ENCODE measurements at places on chromosomes 5 and 9.

DNA sequence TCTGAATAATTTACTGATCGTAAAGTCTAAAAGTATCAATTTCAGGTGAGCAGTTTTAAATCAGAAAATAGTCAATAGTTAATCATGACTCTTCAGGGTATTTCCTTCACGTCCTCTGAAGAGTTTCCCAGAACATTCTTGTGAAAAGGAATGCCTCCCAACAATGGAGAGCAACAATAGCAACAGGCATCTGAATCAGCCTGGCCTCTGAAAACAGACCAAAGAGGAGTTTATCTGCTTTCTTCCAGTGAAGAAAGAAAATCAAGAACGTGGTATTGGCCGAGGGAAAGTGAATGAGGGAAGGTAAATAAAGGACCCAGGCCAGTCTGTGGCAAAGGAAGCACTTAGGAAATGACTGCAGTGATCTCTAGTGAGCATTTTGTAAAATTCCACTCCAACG, 26.1 kb upstream of the RASGEF1C start:
- H3K4me3 ChIP-seq: no peak overlapping the region
- no peak overlapping the region for H3K27ac ChIP-seq
- DNase-seq: no peak

- no peaks in the 10 kb centered on the region for H3K4me1 ChIP-seq
- H3K27me3 ChIP-seq: no peaks in the 10 kb centered on the region
- DNase-seq: no peak
- H3K27ac ChIP-seq: no peak overlapping the region
Measured at GRCh38 chr5:113034182-113034773, 57.7 kb downstream of the DCP2 start.

DNA sequence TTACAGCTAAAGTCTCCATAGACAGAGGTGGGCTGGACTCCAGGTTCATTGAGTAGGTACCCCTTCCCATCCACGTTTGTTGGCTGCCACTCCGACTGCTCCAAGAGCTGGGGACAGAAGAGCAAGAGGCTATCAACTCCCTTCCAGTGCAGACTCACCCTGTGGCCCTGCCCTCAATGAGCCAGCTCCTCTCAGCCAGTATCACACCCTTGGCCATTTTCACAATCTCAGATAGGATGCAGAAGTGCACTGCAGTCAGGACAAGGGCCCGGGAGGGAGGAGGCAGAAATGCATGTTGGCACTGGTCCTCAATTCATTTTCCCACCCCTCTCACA, 6.2 kb downstream of the IRF1 start:
- no peak for DNase-seq
- peaks cover 10% of the 10 kb centered on the region for H3K4me1 ChIP-seq
- H3K27ac ChIP-seq: no peak overlapping the region
- H3K36me3 ChIP-seq: peaks cover 63% of the 10 kb centered on the region
- no peaks in the 10 kb centered on the region for H3K27me3 ChIP-seq

DNA sequence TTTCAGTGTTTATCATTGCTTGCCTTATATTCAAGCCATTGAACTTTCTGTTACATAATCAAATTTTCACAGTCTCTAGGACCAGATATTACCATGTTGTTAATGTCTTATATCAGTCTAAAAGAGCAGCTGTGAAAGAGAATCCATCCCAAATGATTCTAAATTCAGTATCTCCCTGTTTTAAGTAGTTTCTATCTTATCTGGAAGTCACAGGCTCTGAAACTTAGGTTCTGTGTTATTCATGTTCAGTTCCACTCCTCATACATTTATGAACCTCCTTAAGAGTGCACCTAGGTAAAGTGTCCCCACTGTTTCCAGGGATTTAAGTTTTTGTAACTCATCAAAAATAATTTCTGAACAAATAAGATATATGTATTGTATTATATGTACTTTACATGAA, 9.7 kb downstream of the LYRM7 start:
- no peak overlapping the region for H3K27ac ChIP-seq
- DNase-seq: no peak
- no peaks in the 10 kb centered on the region for H3K4me1 ChIP-seq
- no peak overlapping the region for H3K4me3 ChIP-seq
- no peaks in the 10 kb centered on the region for H3K36me3 ChIP-seq

- DNase-seq: no peak
- no peak overlapping the region for H3K4me3 ChIP-seq
- H3K27me3 ChIP-seq: no peaks in the 10 kb centered on the region
- H3K4me1 ChIP-seq: no peaks in the 10 kb centered on the region
Measured at GRCh38 chr9:3760031-3760430, 234.2 kb upstream of the RFX3 start.

- no peak for DNase-seq
- H3K27ac ChIP-seq: no peak overlapping the region
- no peaks in the 10 kb centered on the region for H3K36me3 ChIP-seq
- peaks cover 5% of the 10 kb centered on the region for H3K4me1 ChIP-seq
- no peak overlapping the region for H3K4me3 ChIP-seq
Measured at GRCh38 chr5:128252196-128252595, 168.6 kb downstream of the SLC12A2 start.

GRCh38 chr5:174101195-174101730, 55.8 kb downstream of the NSG2 start:
- H3K27ac ChIP-seq: no peak overlapping the region
- no peaks in the 10 kb centered on the region for H3K36me3 ChIP-seq
- H3K4me1 ChIP-seq: no peaks in the 10 kb centered on the region
- peaks cover 4% of the 10 kb centered on the region for H3K27me3 ChIP-seq

GRCh38 chr5:96896806-96897205, 20.5 kb downstream of the ERAP2 start:
- H3K36me3 ChIP-seq: no peaks in the 10 kb centered on the region
- no peak overlapping the region for H3K27ac ChIP-seq
- no peak overlapping the region for H3K4me3 ChIP-seq
- DNase-seq: no peak

GRCh38 chr9:134630861-134631260, 10.7 kb upstream of the COL5A1 start:
- DNase-seq: no peak
- no peak overlapping the region for H3K4me3 ChIP-seq
- no peaks in the 10 kb centered on the region for H3K36me3 ChIP-seq
- no peak overlapping the region for H3K27ac ChIP-seq

- no peaks in the 10 kb centered on the region for H3K4me1 ChIP-seq
- no peak overlapping the region for H3K4me3 ChIP-seq
- H3K27me3 ChIP-seq: no peaks in the 10 kb centered on the region
- H3K36me3 ChIP-seq: no peaks in the 10 kb centered on the region
Measured at GRCh38 chr5:73393611-73394489, 54.7 kb downstream of the FOXD1 start.

- H3K36me3 ChIP-seq: no peaks in the 10 kb centered on the region
- no peaks in the 10 kb centered on the region for H3K4me1 ChIP-seq
- H3K27ac ChIP-seq: no peak overlapping the region
- H3K4me3 ChIP-seq: no peak overlapping the region
Measured at GRCh38 chr9:108565651-108566378, 290.0 kb downstream of the ACTL7B start.

DNA sequence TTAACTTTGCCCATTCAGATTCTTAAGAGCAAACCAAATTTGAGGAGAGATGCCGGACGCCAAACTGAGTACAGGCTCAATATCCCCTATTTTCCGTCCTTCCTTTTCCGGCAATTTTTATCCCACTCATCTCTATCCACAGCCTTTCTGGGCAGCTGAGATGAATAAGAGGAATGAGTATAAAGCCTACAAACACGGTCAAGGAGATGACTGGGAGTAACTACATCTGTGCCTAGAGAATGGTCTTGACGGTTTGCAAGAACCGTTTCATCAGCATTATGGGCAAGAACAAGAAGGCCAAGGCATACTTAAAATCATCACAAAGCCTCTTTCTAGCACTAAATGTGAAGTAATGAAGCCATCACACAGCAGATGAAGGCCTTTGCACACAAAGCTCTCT, 227.3 kb downstream of the DCP2 start:
- no peaks in the 10 kb centered on the region for H3K27me3 ChIP-seq
- no peak for DNase-seq

- peak overlapping the region; percentile 84 for H3K27ac ChIP-seq
- H3K4me3 ChIP-seq: peak overlapping the region; percentile 91
- H3K36me3 ChIP-seq: no peaks in the 10 kb centered on the region
- peaks cover 7% of the 10 kb centered on the region for H3K4me1 ChIP-seq
- DNase-seq: no peak
- H3K27me3 ChIP-seq: no peaks in the 10 kb centered on the region
Measured at GRCh38 chr5:113293975-113294310, 140.8 kb downstream of the TSSK1B start.

DNA sequence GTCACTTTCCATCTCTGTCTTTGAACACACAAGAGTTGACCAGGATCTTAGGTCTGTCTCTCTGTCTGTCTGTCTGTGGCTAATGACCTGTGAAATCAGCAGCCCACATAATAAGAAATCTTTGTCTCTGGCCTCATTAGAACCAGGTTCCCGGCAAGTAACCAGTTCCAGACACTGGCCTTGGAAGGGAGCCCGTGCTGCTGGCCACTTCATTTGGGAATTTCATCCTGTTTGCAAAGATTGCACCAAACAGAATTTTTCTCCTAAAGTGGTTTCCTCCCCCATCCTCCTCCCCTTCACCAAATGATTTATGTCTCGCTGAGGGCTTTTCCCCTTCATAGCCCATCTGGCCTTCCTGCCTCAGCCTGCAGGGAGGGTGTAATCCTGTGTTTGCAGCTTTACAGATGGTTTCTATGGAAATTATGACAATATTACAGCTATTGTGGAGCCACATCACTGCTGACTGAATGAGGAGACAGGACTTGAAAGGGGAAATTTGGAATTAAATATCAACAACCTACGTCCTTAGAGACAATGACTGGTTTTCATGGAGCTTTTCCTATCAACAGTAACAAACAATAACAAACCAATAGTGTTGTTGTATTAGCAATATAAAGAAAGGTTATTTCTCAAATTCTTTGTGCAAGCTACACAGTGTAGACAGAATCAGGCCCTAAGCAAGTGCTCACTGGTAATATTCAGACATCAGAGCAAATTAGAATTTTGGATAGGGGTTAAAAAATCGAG, 25.7 kb downstream of the DPYSL3 start:
- peak overlapping the region; percentile 55 for H3K27ac ChIP-seq
- no peak overlapping the region for H3K4me3 ChIP-seq
- no peaks in the 10 kb centered on the region for H3K36me3 ChIP-seq
- H3K4me1 ChIP-seq: no peaks in the 10 kb centered on the region

DNA sequence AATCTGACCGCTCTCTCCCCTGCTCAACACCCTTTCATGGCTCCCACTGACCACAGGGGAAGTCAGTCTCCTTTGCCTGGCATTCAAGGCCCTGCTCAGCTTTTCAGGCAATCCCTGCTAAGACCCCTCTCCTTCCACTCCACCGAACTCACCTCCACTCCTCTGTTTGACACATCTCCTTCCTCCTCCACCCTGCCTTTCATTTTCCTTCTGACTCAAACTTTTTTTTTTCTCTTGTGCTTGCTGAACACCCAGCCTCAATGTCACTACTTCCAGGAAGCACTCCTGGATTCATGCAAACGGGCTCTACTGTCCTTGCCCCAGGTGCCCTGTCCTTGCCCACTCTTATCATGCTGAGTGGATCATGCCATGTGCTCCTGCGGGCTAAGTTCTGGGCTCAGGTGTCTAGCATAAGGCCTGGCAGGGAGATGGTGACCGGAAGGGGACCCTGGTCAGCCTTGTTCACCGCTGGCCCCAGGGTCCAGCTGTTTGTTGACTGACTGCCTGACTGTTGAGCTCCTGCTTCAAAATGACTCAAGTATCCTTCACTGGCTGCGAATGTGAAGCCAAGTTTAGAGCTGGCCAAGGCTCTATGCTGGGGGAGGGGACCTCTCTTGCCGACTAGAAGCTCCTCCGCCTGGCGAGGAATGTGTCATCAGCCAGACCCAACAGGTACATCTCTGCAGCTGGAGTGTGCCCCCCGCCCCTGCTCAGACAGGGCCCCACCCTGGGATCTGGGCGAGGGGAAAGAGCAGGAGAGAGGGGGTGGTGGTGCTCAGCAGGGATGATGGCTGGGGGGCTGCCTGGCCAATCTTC, 6.2 kb downstream of the NR5A1 start:
- H3K27me3 ChIP-seq: peaks cover 27% of the 10 kb centered on the region
- H3K36me3 ChIP-seq: no peaks in the 10 kb centered on the region
- H3K4me3 ChIP-seq: no peak overlapping the region
- peak; percentile 23 for DNase-seq

GRCh38 chr9:98191181-98191608, 1.2 kb downstream of the CORO2A start:
- peak; percentile 19 for DNase-seq
- H3K27ac ChIP-seq: no peak overlapping the region
- peaks cover 4% of the 10 kb centered on the region for H3K4me1 ChIP-seq
- H3K4me3 ChIP-seq: no peak overlapping the region
- no peaks in the 10 kb centered on the region for H3K36me3 ChIP-seq
- H3K27me3 ChIP-seq: no peaks in the 10 kb centered on the region

DNA sequence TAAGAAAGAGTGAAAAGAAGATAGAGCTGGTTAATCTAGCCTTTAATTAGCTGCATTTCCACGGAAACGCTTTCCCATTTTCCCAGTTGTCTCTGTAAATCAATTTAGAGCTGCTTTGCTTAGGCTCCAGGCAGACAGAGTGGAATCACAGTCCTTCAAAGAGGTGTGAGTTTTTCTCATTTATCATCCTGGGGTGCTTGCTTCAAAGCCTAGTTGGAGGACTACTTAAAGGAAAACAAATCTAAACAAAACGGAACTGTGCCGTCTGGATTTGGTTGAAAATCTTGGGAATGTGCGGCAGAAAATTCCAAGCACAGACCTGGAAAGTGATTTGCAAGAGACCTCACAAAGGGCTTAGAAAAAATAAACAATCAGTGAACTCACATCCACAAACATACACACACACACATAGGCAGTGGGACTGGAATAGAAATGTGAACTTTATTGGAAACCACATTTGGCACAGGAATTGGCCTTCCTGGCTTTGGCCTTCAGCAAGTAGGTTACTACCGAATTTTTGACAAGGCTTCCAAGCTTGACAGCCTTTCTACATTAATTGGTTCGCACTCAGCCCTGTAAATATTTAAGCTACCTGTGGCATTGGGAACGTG, 235.2 kb upstream of the SLC24A2 start:
- no peak overlapping the region for H3K4me3 ChIP-seq
- no peaks in the 10 kb centered on the region for H3K36me3 ChIP-seq
- H3K27ac ChIP-seq: no peak overlapping the region
- DNase-seq: no peak

GRCh38 chr5:110956280-110956912, 115.1 kb upstream of the TSLP start:
- H3K4me1 ChIP-seq: no peaks in the 10 kb centered on the region
- no peaks in the 10 kb centered on the region for H3K36me3 ChIP-seq
- DNase-seq: no peak
- no peak overlapping the region for H3K27ac ChIP-seq
- H3K27me3 ChIP-seq: no peaks in the 10 kb centered on the region

- no peaks in the 10 kb centered on the region for H3K36me3 ChIP-seq
- no peak overlapping the region for H3K27ac ChIP-seq
- H3K4me3 ChIP-seq: no peak overlapping the region
- no peaks in the 10 kb centered on the region for H3K4me1 ChIP-seq
- no peak for DNase-seq
Measured at GRCh38 chr5:60639544-60639943, 60.4 kb downstream of the DEPDC1B start.
